Activated naive CD4-positive, alpha-beta T cell treated with anti-CD3 and anti-CD28 coated beads, Interleukin-2, amount 50 U/mL, for 16 hours (primary cell): ENCODE measurements at places on chromosomes 2 and 18.
A peak's percentile ranks its signal among the peaks of the same experiment; 100 is the strongest.

DNA sequence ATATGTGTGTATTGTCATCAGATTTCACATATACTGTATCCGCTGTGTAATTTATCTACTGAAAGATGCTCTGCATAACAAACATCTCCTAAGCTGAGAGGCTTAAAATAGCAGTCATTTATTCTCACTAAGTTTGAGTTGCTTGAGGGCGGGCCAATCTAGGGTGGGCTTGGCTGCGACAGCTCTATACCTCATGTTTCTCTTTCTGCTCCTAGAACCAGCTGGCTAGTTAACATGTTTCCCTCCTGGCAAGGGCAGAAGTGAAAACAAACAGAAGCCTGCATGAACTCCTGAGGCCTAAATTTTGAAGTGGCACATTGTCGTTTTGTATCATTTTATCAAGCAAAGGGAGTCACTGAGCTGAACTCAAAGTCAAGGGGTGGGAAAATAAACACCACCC is 585.0 kb upstream of the VRK2 start:
- no peak for DNase-seq

GRCh38 chr2:29469961-29470360 is 354.7 kb downstream of the CLIP4 start:
- DNase-seq: no peak

- peak; percentile 1 for DNase-seq
Measured at GRCh38 chr2:240916571-240917008, 10.5 kb downstream of the CROCC2 start.

- no peak for DNase-seq
Measured at GRCh38 chr2:202018950-202019349, 14.7 kb upstream of the FZD7 start.
